Cortex of kidney (tissue), 1 donor: ENCODE measurements at places on chromosomes 2 and 18.

- DNase-seq, result no peak
Measured at GRCh38 chr2:111668274-111668616, 215.7 kb downstream of the ANAPC1 start.

DNA sequence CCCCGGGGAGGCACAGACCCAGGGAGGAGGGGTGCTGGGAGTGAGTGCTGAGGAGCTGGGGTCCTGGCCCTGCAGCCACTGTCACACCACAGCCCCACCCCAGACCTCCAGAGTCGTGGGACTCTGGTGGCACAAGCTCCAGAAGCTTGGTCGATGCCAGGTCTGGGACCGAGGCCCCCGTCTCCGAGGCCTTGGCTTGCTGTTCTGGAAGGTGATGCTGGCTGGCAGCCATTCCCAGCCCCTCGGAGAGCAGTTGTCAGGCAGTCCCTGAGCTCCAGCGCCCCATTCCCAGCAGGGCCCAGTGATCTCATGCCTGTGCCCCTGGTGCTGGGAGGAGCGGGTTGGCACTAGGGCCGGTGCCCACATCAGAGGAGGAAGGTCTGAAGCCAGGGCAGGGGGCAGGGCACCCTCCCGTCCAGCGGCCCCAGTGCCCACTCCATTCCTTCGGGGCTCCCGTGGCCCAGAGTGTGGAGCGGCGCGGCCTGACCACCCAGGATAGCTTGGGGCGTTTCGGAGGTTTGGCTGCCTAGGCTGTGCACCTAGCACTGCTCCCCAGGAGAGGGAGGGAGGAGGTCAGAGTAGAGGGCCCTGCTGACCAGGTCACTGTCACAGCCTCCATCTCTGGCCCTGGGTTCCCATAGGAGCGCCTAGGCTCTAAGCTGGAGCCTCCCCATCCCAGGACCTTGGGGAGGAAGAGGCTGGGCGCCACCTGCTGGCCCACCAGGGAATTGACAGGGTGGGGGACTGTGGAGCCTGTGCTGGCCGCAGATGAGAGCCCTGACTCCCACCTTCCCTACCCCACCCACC is 16.8 kb upstream of the ALPI start:
- no peak for DNase-seq

GRCh38 chr2:130186391-130186790 is 4.3 kb downstream of the MZT2B start:
- no peak for DNase-seq

DNA sequence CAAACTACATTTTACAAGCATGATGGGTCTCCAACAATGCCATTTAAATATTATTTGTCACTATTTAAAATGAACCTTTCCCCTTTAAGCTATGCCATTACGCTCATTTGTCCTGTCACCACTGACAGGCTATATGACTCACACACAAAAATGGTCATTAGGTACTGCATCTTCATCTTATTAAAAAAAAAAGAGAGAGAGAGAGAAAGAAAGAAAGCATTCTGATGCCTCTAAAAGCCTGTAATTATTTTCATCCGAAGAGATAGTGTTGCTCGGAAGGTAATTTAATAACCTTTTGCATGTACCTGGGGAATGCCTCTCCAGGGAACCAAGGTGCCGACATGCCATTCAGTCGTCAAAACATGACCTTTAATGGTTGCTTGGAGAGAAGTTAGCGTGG is 226.7 kb downstream of the ARHGAP15 start:
- DNase-seq, result no peak

- DNase-seq, result no peak
Measured at GRCh38 chr2:108323619-108324018, 34.9 kb downstream of the SULT1C2 start.

- no peak for DNase-seq
Measured at GRCh38 chr2:184053326-184053725, 545.0 kb upstream of the ZNF804A start.

GRCh38 chr18:77554061-77554460 is 304.4 kb downstream of the GALR1 start:
- DNase-seq, result no peak

DNA sequence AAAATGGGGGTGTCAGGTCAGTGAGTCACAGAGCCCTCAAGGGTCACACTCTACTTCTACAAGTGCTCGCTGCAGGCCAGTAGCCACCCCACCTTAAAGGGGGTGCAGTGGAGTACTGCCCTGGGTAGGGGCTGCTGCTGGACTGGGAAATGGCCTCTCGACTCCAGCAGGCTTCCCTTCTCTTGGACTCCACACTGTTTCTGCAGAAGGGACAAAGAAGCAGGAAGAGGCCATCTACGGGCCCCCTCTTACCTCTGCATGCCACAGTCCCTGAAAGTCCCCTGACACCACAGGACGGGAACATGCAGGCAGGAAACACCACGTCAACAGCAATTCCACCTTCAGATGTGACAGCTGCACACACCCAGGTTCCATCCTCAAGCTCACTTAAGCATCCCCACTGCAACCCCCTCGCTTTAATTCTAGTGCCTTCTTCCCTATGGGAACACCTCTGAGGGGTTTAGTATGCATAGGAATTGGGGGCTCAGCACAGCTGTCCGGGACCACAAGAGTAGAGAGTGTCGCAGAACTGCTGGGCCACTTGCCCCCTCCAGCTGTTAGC is 22.3 kb downstream of the SNED1 start:
- no peak for DNase-seq

GRCh38 chr2:181781078-181781786 is 100.9 kb upstream of the NEUROD1 start:
- no peak for DNase-seq

- no peak for DNase-seq
Measured at GRCh38 chr2:189960346-189960745, 102.2 kb downstream of the MSTN start.

DNA sequence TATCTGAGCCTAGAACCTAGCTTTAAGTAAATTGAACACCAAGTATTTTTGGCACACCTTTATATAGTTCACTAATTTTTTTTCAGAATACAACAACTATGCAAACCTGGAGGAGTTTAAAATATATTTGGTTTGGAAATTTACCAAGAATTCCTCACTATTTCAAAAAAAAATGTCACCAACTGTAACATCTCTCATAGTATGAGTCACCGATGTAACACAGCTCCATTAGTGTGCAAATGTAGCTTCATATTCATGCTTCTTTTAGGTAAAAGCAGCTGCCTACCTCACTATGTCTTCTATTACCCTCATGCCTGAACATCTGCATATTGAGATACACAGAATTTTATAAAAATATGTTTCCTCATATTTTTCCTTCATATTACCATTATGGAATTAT is 80.5 kb downstream of the NRXN1 start:
- DNase-seq, result no peak

DNA sequence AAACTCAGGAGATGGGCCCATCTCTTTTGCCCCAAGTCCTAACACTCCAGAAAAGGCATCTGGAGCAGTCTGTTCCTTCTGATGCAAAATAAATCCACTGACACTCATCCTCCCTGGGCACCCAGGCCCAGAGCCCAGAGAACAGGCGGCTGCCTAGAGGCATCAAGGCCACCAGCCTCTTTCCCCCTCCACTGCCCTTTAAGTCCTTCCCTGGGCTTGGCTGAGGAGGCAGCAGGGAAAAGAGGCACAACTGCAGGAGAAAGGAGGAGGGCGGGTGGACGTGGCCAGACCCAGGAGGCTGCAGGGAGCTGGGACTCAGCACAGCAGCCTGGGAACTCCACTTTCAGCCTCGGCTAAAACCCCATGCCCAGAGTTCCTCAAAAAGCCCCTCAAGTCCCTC is 99.7 kb upstream of the ID2 start:
- DNase-seq, result no peak

DNA sequence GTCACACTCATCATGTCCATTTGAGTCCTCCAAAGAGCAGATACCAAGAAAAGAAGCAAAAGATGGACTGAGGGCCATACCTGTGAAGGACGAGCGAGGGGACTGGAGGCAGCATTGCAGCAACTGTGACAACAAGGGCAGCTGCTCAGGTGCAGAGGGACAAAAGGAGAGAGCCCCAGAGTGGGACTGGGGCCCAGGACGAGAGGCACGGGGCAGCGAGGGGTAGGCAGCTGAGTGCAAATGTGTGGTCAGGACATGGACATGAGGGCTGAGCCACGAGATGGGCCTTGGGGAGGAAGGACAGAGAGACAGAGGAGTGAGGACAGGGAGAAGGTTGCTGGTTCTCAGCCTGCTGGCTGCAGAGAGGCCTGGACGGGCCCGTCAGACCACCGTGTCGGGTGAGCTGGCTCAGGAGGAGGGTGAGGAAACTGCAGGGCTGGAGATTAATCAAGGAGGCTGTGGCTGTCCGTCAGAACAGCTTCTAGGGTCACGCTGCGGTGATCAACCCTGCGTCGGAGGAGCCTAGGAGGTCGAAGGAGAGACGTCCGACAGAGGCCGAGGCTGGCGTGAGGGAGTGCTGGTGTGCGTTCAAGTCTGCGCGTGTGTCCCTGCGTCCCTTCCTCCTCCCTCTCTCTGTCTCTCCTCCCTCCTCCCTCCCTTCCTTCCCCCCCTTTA is 206.8 kb upstream of the HDAC4 start:
- DNase-seq, result no peak

GRCh38 chr2:205054789-205055188 is 509.5 kb downstream of the PARD3B start:
- no peak for DNase-seq

DNA sequence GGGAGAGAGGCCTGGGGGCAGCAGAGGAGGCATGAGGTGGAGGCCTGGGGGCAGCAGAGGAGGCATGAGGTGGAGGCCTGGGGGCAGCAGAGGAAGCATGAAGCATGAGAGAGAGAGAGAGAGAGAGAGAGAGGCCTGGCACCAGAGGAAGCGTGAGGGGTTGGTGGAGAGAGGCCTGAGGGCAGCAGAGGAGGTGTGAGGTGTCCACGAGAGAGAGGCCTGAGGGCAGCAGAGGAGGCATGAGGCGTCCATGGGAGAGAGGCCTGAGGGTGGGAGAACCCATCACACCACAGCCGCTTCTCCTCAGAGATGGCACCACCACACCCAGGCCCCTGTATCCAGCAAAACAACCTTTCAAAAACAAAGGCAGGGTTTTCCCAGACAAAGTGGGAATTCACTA is 55.7 kb upstream of the KCNG2 start:
- DNase-seq, result no peak

GRCh38 chr2:201931951-201932350 is 101.7 kb upstream of the FZD7 start:
- DNase-seq, result no peak

DNA sequence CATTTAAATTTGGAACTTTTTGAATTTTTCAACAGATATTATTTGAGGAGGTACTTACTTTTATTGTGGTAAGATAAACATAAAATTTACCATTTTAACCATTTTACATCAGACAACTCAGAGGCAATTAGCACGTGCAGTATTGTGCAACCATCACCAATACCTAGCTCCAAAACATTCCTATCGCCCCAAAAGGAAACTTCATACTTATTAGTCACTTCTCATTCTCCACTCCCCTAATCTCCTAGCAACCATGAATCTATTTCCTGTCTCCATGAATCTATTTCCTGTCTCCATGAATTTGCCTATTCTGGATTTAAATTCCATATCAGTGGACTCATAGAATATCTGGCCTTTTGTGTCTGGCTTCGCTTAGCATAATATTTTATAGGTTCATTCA is 69.9 kb upstream of the FAM136A start:
- DNase-seq, result no peak

- no peak for DNase-seq
Measured at GRCh38 chr2:18849841-18850578, 260.6 kb upstream of the NT5C1B start.

- no peak for DNase-seq
Measured at GRCh38 chr2:165560377-165560988, 91.0 kb downstream of the CSRNP3 start.

GRCh38 chr2:206756816-206757215 is 8.3 kb downstream of the MDH1B start:
- no peak for DNase-seq

DNA sequence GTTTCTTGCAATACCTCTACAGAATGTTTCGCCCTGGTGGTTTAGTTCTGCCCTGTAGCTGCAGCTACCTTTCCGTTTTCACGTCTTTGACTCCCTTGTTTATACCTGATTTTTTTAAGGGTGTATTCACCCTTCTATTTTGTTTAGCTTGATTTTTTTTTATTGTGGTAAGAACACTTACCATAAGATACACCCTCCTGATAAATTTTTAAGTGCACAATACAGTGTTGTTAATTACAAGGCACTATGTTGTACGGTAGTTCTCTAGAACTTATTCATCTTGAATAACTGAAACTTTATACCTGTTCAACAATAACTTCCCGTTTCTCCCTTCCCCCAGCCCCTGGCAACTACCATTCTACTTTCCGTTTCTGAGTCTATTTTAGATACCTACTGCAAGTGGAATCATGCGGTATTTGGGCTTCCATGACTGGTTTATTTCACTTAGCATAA is 48.9 kb upstream of the NABP1 start:
- no peak for DNase-seq

- DNase-seq, result no peak
Measured at GRCh38 chr2:60271713-60272112, 281.7 kb downstream of the BCL11A start.

- no peak for DNase-seq
Measured at GRCh38 chr2:170139276-170139967, 38.5 kb upstream of the MYO3B start.

GRCh38 chr2:42317945-42318344 is 43.1 kb downstream of the COX7A2L start:
- DNase-seq, result no peak

DNA sequence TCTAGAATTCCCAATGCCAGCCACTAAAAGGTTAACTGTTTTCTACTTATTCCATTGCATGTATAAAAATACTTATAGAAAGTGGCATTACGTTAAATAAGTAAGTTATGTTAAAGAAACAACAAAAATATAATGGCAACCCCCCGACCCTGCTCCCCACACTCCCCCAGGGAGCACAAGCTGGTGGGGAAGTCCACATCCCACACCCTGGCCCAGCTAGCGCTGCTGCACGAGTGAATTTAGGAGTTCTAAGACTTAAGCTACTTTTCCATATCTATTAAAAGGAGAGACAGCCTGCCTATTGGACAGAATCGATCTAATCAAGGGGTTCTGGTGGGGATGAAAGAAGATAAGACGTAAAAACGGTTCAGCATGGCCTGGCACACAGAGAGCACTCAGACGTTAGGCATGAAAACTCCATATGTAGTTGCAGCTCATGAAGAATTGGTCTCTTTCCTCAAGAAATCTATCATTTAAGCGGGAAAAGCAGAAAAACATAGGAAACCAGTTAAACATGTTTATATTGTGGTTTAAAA is 16.6 kb downstream of the HJURP start:
- DNase-seq, result no peak

DNA sequence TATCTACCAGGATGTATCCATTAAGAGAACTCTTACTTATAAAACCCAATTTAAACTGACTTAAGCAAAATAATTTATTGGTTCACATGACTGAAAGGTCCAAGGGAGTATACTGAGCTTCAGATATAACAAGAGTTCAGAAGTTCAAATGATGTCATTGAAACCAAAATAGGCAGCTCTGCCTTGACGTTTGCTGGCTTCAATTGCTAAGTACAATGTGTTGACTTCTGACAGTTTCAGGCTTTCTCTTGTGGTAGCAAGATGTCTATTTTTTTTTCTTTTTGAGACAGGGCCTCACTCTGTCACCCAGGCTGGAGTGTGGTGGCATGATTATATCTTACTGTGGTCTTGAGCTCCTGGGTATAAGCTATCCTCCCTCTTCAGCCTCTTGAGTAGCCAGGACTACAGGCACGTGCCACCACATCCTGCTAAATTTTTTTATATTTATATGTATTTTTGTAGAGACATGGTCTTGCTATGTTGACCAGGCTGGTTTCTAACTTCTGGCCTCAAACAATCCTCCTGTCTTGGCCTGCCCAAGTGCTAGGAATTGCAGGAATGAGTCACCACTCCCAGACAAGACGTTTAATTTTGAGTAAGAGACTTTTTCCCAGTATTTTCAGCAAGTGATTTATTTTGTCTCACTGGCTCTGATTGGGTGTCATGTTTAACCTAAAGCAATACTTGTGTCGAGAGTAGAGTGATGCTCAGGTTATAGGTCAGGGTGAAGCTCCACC is 184.8 kb downstream of the NR4A2 start:
- no peak for DNase-seq
